Activated CD4-positive, alpha-beta T cell treated with anti-CD3 and anti-CD28 coated beads, Interleukin-2, amount 10 ng/mL, durations not matched to agents 7 days and 5 days (primary cell): ENCODE measurements at places on chromosomes 11 and 22. TPM values are rescaled to one million over a fixed set of nuclear protein-coding genes. Genes with fewer than 3 reads are reported as not detected.

The KCNJ5 gene
- not detected for total RNA-seq

The WBP2NL gene
- total RNA-seq, result 1.6 TPM

The BRSK2 gene
- not detected for total RNA-seq

The FZD4 gene
- 0.02 TPM for total RNA-seq

The TSSK2 gene
- not detected for total RNA-seq

The CSNK2A3 gene
- 1.0 TPM for total RNA-seq
